ENCODE measurements at places on chromosomes 4 and X.
A peak's percentile ranks its signal among the peaks of the same experiment; 100 is the strongest.

DNA sequence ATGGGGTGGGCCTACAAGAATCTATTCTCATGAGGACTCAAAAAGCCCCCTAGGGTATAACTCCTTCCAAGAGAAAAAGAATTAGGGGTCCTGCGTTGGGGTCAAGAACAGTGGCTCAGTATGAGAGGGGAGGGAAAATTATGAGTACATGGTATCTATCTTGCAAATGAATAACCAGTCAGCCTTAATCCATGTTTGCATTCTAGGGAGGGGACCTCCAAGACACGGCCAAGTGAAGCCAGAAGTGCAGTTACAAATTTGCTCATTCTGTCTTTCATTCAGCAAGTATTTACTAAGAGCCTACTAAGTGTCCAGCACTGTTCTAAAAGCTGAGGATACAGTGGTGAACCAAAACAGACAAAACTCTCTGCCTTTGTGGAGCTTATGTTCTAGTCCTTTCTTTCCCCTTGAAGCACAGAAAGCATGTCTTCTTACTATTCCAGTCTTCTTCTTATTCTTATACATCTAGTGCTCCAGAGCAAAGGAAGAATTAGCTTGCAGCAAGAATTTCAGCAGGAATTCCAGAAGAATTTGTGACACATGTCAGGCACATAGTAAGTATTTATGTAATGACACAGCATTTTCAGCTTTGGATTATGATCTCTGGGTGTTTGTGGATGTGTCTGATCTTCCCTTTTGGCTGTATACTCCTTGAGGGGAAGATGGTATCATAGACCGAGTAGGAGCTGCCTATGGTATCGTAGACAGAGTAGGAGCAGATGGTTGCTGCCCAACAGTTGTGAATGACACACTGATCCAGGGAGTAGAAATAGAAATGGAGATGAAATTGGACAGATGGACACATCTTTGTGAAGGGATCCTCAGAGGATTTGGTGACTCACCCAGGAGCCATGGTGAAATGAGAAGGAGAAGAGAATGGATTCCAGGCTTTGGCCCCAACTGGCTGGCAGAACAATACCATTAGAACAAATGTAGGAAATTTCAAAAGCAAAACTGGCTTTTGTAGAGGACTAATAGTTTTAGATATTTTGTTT is 75.9 kb downstream of the COQ2 start:
- no peak for DNase-seq

DNA sequence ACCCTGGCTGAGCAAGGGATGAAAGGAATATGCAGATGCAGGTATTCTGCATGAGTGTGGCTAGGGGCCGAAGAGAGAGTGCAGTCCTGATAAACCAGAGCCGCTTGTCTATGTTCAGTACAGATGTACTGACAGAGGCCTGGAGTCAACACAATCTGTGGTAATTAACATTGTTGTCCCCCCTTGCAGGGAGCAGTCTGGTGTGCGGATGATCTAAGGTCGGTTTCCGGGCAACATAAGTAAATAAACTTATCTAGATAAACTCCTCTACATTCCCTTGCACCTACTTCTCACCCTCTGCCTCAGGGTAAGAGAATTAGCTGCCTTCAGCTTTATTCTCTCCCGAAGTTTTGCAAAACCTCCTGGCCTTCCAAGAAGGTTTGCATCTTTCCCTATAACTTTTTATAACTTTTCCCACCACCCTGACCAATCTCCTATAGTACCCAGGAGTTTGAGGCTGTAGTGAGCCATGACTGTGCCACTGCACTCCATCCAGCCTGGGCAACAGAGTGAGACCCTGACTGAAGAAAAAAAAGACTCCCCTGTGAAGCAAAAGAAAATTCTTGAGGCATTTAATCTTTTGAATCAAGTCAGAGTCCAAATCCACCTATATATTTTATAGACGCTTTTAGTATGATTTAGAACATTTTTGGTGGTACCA is 26.6 kb downstream of the SNX25 start:
- DNase-seq: peak; percentile 85

- DNase-seq: no peak
Observed at GRCh38 chrX:71216485-71216884, 6.5 kb upstream of the GJB1 start.

DNA sequence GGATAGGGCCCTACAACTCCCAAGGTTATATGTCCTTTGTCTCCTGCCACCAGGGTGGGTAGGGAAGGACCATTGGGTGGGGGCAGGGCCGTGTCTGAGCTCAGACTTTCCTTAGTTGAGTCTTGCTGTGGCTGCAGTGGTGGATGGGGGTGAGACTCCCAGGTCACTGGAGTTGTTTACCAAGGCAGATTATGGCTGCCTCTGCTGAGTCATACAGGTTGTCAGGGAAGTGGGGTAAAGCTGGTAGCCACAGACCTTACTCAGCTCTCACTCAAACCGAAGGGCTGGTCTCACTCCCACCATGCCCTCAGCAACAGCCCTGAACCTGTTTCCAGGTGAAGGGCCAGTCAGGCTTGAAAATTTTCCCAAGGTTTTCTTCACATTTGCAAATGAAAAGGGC is 58.8 kb upstream of the FAAH2 start:
- DNase-seq: no peak

DNA sequence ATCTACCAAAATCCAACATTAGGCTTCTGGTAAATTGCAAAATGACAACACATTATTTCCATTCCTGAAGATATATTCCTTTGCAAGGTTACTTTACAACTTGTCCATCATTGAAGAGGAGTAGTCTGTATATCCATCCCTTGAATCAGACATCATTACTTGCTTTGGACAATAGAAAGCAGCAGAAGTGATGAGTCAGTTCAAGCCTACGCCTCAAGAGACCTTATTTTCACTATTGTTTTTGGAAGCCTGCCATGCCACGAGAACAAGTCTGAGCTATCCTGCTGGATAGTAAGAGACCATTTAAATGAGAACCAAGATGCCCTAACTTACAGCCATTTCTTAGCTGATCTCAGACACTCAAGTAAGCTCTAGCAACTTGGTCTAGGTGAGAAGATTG is 246.0 kb upstream of the HHIP start:
- peak; percentile 90 for DNase-seq

DNA sequence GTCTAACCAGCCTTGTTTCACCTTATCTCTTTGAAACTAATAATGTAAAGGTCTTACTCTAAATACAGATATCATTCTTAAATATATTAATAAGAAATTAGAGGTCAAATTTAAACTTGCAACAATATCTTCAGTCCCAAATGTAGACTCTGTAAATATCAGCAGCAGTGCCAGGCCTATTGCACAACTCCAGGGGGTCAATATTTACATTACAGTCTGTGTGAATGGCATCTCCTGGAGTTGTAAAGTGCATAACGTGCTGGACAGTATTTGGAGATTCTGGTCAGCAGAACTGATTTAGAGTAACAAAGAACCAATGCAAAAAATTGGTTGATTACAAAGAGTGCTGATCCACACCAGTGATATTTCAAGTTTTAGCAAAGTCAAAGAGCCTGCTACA is 1225.9 kb downstream of the PCDH19 start:
- no peak for DNase-seq

GRCh38 chr4:189940178-189941004 is at the start of gene FRG1:
Gene FRG1 (plus strand): TSS chr4:189940872. CDS start chr4:189941010, 138 bp downstream.
- peak; percentile 96 for DNase-seq

DNA sequence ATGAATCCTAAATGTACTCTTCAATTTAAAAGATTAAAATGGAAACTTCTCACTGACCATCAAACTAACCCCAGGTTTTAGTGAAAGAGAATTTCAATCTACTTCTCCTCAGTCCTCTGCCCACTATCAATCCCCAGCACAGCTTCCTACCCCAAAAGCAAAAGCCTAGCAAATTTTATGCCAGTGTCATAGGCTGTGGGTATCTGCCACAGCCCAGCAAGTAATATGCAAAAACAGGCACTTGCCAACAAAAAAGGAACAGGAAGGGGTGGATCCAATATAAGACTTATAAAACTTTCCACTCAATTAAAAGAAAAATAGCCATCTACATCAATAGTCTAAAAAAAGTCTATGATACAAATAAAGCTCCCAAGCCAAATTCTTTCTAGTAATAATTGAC is 22.3 kb downstream of the CAMK2D start:
- no peak for DNase-seq

GRCh38 chrX:30795981-30796958 is 92.8 kb downstream of the TAB3 start:
- DNase-seq: no peak

- DNase-seq: no peak
Observed at GRCh38 chrX:119389214-119389613, 9.9 kb upstream of the SLC25A43 start.

DNA sequence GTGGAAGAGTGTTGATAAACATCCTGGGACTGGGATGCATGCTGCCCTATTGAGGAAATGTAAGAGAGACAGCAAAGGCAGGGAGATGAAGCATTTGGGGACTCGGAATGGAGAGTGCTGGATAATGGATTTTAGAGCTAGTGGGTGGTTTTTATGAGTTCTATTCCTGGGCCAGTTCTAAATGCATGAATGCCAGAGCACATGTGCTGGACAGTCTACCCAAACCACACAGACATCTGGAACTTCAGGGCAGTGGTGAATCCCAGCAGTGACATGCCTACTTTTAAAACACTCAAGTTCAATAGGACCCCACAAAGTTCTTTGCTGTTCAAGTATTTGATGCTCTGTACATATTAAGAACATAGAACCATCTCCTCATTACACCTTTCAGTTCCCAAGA is 133.9 kb downstream of the CBR4 start:
- no peak for DNase-seq

DNA sequence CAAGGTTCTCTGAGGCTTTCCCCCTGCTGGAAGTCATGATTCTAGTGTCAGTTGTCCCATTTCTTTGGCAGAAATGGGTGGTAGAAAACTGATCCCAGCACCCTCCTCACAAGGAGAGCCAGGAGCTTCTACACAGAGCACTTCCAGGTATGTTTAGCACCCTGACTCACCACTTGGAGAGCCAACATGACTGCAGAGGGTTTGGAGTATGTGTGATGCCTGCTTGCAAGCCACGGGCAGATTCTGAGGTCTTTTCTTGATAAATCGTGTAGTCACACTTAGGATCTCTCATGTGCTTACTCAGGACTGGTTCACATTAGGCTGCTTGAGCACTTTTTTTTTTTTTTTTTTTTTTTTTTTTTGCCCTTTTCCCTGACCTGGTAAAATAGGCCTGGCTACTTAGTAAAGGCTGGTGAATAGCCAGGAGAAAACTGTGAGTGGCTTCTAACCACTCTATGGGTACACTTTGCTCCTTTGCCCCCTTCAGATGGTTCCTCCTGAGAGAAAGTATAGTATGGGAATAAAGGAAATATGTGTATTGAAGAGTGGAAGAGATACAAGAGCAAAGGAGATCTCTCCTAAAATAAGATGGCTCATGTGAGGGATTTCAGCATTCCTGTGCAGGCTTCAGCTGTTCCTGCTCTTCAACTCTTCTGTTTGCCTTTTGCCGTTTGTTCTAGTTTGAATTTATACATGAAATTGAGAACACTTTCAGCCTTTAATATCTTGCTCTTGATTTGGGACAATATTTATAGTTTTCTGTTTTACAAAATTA is 103.6 kb downstream of the EMCN start:
- DNase-seq: no peak

DNA sequence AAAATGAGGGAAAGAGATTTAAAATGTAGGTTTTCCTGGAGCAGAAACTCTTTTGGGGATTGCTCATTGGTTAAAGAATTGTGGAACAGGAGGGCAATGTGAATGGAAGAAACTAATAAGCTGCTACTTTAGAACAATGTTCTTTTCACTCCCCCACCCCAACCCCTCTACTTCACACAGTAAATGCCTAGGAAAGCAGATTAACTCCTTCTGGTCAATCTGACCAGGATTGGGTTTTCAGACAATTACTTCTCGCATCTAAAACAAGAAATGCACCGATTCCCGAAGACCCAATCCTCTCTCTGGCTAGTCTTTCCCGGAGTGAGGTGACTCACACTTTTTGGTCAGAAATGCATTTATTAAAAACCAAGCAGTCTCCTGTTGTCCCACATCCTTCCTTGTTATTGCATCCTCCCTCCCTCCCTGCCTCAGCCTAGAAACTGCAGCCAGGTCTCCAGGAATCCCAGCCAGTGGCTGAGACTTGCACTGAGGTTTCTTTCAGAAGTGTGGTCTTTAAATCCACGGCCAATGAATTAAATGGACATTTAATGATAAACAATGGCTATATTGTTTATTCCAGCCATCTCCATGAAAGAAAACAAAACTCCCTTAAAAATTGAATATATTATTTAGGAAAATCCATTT is 21.4 kb downstream of the MFAP3L start:
- peak; percentile 2 for DNase-seq

GRCh38 chrX:130909469-130910136 is 6.6 kb upstream of the ENOX2 start:
- DNase-seq: peak; percentile 29

DNA sequence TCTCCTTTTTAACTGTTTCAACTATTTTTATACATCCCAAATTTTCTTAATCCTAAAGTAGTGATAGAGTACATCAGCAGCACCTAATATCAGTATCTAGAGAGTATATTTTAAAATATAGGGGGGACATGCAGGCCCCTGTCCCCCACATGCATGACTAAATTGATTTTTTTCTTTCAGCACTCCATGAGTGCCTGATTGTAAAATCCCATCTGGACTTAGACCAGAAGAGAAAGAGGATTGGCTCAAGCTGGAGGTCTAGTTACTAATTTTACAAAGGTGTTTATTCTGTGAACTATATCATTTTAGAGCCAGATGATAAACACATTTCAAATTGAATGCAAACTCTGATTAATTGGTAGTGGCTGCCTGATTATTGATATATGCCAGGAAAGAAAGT is 1533.9 kb upstream of the PABPC4L start:
- DNase-seq: no peak

- no peak for DNase-seq
Observed at GRCh38 chr4:187258651-187259401, 535.2 kb upstream of the FAT1 start.

DNA sequence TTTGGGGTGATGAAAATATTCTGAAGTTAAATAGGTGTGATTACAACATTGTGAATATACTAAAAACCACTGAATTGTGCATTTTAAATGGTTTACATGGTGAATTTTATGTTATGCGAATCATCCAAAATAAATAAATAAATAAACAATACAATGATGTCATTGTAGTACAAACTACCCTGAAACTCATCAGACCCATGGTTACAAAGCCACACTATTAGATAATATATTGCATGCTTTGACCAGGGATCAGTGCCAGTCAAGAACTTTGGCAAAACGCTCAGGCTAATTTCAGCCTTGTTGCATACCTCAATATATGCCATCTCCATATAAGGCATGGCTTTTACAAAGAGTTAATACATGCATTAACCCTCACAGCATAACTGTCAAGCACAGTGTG is 45.5 kb upstream of the XIAP start:
- DNase-seq: no peak
